ENCODE measurements at places on chromosomes 1 and 21.
A peak's percentile ranks its signal among the peaks of the same experiment; 100 is the strongest.

GRCh38 chr21:32687643-32688345 is 40.0 kb downstream of the SYNJ1 start:
- DNase-seq, result no peak

DNA sequence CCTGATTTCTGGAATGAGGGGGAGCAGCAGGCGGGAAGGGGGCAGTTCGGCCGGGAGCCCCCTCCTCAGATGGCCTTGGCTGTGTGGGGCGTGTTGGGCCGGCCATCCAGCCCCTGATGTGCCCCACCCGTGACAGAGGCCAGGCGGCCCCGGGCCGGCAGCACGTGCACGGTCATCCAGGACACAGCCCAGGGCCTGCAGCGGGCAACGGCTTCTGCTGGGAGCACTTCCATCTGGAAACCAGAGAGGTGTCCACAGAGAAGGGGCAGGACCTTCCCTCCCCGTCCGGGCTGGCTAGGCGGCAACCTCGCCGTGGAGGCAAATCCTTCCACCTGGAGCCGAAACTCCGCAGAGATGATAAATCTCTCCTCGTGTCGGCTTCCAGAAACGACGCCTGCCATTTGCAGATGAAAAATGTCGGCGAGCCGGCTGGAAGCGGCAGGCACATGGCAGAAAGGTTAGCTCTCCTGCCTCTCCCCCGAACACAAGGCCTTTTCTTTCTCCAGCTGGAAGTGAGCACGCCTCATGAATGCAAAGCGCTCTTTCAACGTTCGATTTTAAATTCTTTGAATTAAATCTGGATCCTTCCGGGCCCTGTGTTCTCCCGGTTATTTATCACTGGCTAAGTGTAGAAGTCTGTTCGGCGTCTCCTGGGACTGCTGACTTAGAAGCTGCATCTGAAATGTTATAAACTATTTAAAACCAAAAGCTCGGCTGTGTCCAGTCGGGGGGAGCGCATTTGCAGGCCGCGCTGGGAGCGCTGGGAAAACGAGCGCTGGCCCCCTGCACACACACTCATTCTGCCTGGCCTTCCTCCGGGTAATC is 9.4 kb upstream of the ACTRT2 start:
- no peak for DNase-seq

GRCh38 chr1:173400387-173400995 is 76.6 kb upstream of the PRDX6 start:
- no peak for DNase-seq

GRCh38 chr1:225896937-225897549 is 8.1 kb upstream of the LEFTY1 start:
- DNase-seq, result peak; percentile 55

DNA sequence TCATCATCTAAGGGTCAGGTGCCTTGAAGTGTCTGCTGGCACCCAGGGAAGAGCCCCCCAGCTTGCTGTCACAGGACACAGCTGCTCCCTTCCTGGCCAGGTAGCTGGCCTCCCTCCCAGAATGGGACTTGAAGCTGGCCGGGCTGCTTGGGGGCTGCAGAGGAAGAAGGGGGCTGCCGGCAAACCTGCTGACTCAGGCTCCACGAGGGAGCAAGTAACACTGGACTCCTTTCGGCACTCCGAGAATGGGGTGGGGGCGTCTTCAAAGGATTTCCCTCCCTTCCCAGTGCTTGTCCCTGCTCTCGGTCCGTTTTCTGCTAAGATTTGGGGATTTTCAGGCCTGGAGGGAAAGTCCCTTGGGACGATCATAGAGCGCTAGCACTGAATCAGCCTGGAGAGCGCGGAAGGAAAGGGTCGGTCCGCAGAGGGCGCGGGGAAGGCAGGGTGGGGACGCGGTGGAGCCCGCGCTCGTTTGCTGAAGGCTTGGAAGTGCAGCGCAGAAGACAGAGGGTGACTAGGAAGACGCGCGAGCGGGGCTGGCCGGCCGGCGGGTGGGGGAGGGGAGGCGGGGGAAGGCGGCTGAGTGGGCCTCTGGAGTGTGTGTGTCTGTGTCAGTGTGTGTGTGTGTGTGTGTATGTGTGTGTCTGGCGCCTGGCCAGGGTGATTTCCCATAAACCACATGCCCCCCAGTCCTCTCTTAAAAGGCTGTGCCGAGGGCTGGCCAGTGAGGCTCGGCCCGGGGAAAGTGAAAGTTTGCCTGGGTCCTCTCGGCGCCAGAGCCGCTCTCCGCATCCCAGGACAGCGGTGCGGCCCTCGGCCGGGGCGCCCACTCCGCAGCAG is at the start of gene CSF1:
TSS of gene CSF1 (plus strand) at position 727 of the 840 bp plus-strand sequence. CDS start 175 bp downstream, outside the sequence.
- peak; percentile 42 for DNase-seq

- no peak for DNase-seq
Measured at GRCh38 chr1:96130432-96130831, 591.2 kb upstream of the PTBP2 start.

DNA sequence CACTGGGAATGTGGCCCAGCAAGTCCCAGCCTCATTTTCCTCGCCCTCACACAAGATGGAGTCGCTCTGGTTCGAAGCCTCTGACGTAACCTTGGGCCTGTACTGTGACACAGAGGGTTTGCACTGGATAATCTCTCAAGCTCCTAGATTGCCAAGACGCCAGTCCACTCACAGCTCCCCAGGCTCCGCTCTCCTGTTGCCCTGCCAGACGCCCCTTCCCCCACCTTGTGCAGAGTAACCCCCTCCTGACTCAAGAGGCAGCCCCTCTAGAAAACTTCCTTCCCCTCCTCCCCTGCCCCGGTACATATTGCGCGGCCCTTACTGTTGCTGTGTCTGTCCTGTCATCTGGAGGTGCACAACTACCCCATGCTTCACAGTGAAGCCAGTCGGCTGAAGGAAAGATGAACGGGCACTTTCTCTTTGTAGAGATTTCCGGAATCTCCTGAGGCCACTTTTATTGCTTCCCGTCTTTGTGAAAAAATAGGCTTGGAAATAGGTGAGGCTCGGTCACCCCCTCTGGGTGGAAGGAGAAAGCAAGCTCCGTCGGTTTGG is 981 bp upstream of the KIAA1614 start:
- DNase-seq, result no peak

DNA sequence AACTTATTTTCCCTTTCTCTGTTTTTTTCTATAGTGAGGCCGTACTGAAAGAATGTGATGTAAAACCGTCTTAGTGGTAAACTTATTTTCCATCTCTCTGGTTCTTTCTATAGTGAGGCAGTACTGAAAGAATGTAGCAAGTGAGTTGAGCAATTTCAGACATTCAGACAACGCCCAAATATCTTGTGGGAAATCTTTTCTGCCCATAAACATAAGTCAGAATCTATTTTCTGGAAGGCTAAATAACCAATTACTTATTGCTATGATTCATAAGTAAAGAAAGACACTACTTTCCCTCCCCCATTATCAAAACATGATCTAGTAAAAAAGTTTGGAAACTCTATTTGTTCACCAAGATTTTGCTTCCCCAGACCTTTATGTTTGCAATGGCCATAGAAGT is 18.8 kb upstream of the SCCPDH start:
- no peak for DNase-seq

GRCh38 chr1:195105281-195105680 is 1503.0 kb downstream of the KCNT2 start:
- no peak for DNase-seq

- DNase-seq, result no peak
Measured at GRCh38 chr1:112141923-112142322, 152.5 kb upstream of the KCND3 start.

- DNase-seq, result no peak
Measured at GRCh38 chr21:37711286-37711829, 204.9 kb downstream of the KCNJ6 start.

DNA sequence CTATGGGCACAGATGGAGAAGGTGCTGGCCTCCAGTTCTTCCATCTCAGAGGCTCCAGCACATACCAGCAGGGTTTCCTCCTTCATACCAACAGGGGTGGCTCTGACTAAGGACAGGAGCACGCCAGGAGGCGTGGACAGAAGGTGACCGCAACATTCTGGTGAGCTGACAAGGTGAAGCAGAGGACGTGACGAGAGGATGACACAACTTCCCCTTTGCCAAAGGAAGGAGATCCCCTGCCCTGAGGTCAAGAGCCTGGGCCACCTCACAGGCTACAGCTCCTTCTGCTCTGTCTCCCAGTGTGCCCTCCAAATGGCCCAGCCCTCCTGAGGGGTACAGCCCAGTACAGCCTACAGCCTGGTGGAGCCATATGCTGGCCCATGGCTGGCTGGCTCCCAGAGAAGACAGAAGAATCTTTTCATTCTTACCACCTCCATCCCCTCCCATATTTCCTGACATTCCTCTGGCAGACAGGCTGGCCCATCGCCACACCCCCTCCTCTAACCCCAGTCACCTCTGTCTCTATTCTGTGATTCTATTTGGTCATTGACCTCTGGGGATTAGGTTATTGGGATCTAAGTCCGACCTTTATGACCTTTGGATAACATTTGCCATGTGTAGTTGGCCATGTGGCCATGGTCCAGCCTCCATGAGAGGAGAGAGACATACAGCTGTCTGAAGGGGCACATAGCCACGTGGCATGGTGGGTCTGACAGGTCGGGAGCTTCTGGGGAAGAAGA is 5.1 kb upstream of the LAMB3 start:
- no peak for DNase-seq

GRCh38 chr1:211336161-211336560 is 9.5 kb downstream of the TRAF5 start:
- DNase-seq, result no peak

- peak; percentile 39 for DNase-seq
Measured at GRCh38 chr1:231091831-231092301, 51.8 kb upstream of the FAM89A start.

GRCh38 chr1:152972196-152972886 is 1.9 kb downstream of the SPRR4 start:
- DNase-seq, result no peak

- DNase-seq, result no peak
Measured at GRCh38 chr1:38118976-38119375, 72.4 kb upstream of the POU3F1 start.

DNA sequence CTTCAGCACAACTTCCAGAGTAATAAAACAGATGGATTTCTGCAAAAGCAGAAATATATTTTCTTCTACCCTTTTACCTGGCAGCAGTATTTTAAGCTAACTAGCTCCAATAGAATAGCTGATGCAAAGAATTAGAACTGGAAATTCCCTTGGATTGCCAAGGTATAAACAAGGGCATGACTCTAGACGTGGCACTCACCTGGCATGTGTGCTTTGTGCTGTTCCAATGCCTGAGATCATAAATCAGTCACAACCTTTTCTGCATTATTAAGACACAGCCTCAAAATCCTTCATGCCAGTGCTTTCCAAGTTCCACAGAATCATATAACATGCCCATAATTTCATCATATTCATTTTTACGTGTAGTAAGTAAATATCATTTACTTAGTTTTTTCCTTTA is 1048.7 kb downstream of the ADGRL2 start:
- DNase-seq, result no peak

DNA sequence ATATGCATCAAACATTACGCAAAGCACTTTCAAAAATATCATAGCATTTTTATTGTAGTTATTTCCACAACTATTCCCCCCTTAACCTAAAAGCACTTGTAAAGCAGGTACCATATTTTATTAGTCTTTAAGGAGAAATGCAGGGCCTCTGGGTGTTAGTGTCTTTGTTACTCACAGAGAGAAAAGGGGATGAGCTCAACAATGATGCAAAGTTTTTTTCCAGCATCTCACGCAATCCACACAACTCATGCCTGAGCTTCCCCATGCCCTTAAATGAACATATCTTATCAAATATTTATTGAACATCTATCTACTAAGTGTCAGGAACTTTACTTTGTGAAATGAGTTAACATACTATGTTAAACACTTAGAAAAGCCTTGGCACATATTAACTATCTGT is 50.6 kb downstream of the BEND5 start:
- no peak for DNase-seq

DNA sequence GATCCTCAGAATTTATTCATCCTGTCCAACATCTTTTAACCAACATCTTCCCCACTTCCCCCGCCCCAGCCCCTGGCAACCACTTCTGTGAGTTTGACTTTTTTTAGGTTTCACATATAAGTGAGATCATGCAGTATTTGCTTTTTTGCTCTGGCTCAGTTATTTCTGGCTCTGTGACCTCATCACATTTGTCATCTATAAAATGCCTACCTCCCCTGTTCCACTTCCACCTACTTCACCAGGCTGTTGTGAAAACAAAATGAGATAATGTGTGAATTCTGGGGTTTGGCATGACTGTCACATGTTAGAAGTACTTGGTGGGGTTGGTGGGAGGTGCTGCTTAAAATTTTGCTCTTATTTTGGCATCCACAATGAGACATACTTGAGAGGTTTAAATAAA is 18.4 kb downstream of the HHAT start:
- DNase-seq, result no peak

DNA sequence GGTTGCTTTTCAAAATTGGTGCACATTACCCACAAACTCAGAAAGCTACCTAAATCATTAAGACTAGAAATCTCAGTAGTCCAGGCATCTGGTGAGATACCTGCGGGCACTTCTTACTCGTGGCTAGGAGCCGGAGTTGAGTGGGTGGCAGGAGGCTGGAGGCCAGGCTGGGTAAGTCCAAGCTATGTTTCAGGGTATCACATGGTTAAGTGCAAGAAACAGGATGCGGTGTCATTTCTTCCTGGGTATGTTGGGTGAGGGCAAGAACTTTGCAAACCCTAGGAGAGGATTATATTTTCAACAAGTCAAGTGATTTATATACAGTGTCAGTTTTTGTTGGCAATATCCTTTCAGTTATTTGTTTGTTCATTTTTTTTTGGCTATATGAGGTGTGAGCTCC is 41.0 kb downstream of the VANGL1 start:
- no peak for DNase-seq

DNA sequence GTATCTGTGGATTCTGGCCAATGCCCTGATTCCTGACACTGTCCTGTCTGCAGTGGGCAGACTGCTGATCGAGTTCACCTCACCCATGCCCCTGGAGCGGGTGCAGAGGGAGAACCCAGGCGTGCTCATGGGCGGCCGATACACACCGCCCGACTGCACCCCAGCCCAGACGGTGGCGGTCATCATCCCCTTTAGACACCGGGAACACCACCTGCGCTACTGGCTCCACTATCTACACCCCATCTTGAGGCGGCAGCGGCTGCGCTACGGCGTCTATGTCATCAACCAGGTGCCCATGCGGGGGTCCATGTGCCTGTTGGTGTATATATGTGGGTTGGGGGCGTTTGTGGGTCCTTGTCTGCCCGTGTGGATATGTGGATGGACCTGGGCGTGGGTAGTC is 2.6 kb downstream of the B4GALT2 start:
- no peak for DNase-seq

DNA sequence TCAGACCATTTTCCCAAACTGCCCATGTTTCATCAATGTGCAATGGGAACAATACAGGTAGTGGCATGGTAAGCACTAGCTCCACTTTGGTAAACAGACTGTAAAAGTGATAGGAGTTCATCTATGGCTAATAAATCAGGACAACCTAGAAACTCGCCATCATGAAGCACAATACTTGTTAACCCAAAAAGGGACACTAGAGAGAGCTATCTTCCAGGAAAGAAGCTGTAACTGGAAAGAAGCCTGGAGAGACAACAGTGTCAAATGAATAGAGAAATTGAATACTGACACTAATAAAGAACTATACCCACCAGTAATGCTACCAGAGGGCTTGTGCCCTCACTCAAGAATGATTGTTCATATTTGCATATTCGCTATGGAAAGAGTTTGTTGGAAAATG is 164.7 kb upstream of the RGS18 start:
- DNase-seq, result no peak

- DNase-seq, result no peak
Measured at GRCh38 chr1:116375148-116375886, 2.3 kb downstream of the ATP1A1 start.

- DNase-seq, result no peak
Measured at GRCh38 chr21:42552407-42553336, 39.0 kb downstream of the SLC37A1 start.
